GM12878 (cell line): ENCODE measurements at places on chromosomes 6 and 20. TPM values are rescaled to one million over a fixed set of nuclear protein-coding genes. Genes with fewer than 3 reads are reported as not detected.

The GSTA3 gene
- not detected in 2 replicates for polyA plus RNA-seq

- no peak for DNase-seq
Observed at GRCh38 chr6:68192988-68193387, 442.1 kb upstream of the ADGRB3 start.

- no peak for DNase-seq
Observed at GRCh38 chr6:43884652-43885022, 114.6 kb downstream of the VEGFA start.

- DNase-seq = no peak
Observed at GRCh38 chr6:137277971-137278637, 58.9 kb upstream of the IFNGR1 start.

GRCh38 chr6:39816747-39817146, 24.6 kb downstream of the DAAM2 start:
- no peak for DNase-seq
